ENCODE measurements at places on chromosomes 1 and 21. TPM values are rescaled to one million over a fixed set of nuclear protein-coding genes. Genes with fewer than 3 reads are reported as not detected.
A peak's percentile ranks its signal among the peaks of the same experiment; 100 is the strongest.

DNA sequence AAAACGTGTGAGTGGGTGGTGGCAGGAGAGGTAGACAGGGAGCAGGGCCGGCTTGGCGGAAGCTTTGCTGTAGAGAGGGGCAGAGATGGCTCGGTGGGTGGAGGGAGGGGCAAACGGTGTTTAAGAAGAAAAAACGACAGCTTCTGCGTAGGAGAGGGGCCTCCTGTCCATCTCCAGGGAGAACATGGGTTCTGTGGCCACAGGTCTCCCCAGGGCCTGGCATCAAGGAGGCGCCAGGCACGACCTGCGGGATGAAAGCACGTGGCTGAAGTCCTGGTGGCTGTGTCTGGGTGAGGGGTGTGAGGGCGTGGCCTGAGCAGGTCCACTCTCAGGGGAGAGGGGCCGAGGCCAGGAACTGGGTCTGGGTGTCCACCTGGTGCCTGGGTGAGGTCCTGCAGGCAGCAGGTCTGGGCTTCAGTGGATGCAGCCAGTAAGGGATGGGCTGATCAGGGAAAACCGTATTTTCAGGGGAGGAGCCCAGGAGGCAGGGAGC, 940 bp upstream of the PRKCZ start:
- peaks cover 4% of the 10 kb centered on the region for H3K4me1 ChIP-seq
- H3K27me3 ChIP-seq, result peaks cover 12% of the 10 kb centered on the region
- H3K27ac ChIP-seq, result no peak overlapping the region
- H3K4me3 ChIP-seq, result peak overlapping the region; percentile 75

GRCh38 chr1:89939059-89939570, 55.8 kb upstream of the ZNF326 start:
- H3K4me1 ChIP-seq, result no peaks in the 10 kb centered on the region
- H3K4me3 ChIP-seq, result no peak overlapping the region
- no peak for DNase-seq
- peak overlapping the region; percentile 64 for H3K27ac ChIP-seq
- H3K36me3 ChIP-seq, result no peaks in the 10 kb centered on the region

DNA sequence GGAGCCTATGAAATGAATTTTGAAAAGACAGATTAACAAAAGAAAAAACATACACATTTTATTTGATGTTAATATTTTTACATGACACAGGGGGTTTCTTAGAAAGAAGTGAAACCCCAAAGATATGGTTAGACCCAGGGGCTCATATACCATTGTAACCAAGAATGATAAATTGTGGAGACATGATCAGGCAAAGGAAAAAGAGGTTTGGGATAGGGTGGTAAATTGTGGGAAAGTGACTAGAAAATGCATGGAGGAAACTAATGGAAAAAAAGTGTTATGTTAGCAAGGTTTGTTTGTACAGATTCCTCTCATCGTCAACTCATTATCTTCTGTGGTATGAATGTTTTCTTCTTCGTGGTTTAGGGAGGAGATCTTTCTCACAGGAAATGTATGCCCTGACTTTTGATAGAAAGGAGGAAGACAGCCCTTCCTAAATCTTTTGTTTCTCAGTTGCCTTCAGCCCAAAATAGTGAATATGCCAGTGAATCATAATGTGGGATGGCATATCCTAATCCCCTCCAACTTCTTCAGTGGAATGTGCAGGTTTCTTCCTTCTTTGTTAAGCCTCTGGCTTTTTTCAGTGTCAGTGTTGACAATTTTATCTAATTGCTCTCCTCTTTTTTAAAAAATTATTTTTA, 140.4 kb upstream of the UBE2U start:
- DNase-seq, result no peak
- H3K27me3 ChIP-seq, result no peaks in the 10 kb centered on the region

DNA sequence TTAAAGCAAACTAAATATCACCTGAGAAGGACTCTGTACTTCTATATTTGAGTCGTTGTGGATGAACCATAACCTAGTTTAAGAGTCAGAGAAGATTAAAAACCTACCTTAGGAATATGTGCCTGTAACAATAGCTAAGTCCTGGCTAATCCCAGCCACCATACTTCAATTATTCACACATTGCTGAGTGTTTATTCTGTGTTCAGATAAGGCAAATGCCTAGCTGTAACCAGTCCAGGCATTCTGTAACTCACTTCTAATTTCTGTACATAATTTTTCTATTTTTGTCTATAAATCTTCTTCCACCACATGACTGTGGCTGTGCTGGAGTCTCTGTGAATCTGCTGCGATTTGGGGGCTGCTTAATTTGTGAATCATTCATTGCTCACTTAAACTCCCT, 441.9 kb upstream of the ADAMTS5 start:
- H3K4me3 ChIP-seq, result no peak overlapping the region
- no peak overlapping the region for H3K27ac ChIP-seq
- no peaks in the 10 kb centered on the region for H3K36me3 ChIP-seq
- DNase-seq, result no peak
- no peaks in the 10 kb centered on the region for H3K4me1 ChIP-seq

- no peaks in the 10 kb centered on the region for H3K4me1 ChIP-seq
- H3K4me3 ChIP-seq, result no peak overlapping the region
- H3K27ac ChIP-seq, result no peak overlapping the region
- DNase-seq, result no peak
- H3K36me3 ChIP-seq, result no peaks in the 10 kb centered on the region
- H3K27me3 ChIP-seq, result no peaks in the 10 kb centered on the region
Measured at GRCh38 chr1:56466538-56466937, 112.8 kb downstream of the PLPP3 start.

SPATA46 gene
- not detected for total RNA-seq

CR1L gene
- total RNA-seq, result not detected

Measured in breast epithelium (tissue), 4 donors.